Stimulated activated CD4-positive, alpha-beta T cell treated with anti-CD3 and anti-CD28 coated beads, Interleukin-4, amount 100 ng/mL, for 48 hours (primary cell): ENCODE measurements at places on chromosomes 16 and 17.

GRCh38 chr17:66508896-66509844, 206.8 kb downstream of the PRKCA start:
- peak; percentile 52 for DNase-seq

DNA sequence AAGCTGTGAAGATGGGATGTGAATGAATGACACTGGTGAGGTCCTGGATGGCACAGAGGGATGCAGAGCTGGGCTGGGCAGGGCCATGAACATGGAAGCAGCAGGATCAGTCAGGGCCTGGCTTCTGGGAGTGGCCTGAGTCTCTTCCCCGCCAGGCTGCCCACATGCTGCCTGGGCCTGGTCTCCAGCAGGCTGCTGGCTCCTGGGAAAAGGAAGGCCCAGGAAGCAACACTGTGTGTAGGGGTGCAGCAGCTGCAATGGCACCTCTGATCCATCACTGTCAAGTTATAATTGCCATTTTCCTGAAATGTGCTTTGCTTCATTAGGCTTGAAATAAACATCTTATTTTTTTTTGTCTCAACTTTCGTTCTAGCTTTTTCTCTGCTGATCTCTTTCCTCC, 260.2 kb upstream of the N4BP1 start:
- no peak for DNase-seq

GRCh38 chr16:4399001-4399730, 17.2 kb downstream of the CORO7 start:
- DNase-seq: no peak

- DNase-seq: no peak
These were observed 34.3 kb downstream of the LIMD2 start for GRCh38 chr17:63665527-63666214.

- DNase-seq: no peak
These were observed 802 bp downstream of the SETD6 start for GRCh38 chr16:58515871-58516767.

DNA sequence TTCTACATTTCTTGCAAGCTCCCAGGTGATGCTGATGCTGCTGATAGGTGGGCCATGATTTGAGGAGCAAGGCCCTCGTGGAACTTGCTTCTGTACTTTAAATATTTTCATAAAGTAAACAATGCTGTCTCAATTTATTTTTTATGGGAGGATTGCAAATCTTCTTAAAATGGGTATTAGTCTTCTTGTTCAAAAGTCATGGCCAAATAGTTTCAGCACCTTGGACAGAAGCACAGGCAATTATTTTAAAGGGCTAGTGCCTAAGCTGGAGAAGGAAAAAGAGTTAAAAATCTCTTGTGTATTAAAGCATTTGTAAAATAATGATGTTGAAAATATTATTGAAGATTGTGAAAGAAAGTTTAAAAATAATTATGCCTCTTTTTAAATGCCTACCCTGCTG, 50.5 kb downstream of the GPR139 start:
- DNase-seq: no peak

DNA sequence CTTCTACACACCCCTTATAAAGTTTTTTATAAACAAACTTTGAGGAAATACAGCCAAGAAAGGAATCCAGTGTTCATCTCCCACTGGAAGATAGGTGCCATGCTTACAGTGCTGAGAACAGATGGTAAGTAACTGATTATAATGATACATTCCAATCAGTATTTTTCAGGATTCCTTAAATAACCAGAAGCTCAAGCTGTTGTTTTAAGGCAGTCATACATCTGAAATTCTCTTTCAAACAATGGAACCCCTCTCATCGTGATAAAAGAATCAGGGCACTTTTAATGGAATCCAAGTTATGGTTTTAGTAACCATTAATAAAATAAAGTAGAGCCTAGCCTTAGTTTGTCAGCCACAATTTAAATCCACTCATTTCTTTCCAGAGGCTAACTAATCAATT, 56.1 kb upstream of the STAC2 start:
- DNase-seq: no peak

DNA sequence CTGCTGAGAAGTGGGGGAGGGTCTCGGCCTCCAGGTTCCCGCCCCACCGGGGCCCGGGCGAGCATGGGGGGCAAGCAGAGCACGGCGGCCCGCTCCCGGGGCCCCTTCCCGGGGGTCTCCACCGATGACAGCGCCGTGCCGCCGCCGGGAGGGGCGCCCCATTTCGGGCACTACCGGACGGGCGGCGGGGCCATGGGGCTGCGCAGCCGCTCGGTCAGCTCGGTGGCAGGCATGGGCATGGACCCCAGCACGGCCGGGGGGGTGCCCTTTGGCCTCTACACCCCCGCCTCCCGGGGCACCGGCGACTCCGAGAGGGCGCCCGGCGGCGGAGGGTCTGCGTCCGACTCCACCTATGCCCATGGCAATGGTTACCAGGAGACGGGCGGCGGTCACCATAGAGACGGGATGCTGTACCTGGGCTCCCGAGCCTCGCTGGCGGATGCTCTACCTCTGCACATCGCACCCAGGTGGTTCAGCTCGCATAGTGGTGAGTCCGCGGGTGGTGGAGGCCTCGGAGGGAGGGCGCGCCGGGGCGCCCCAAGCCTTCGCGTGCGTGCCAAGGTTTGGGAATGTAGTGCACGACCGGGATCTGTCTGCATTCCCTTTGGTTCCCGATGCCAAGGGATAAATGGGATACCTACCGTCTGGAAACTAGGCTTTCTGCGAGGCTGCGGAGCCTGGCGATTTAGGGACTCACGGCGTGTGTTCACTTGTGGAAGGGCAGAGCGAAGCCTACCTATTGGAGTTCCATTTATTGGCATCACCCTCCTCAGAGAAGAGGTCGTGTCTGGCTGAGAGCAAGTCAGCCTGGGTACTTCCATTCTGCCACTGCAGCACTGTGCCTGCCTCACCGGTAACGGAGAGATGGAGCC, 1.0 kb downstream of the ZNRF1 start:
- peak; percentile 38 for DNase-seq

- no peak for DNase-seq
These were observed 16.3 kb downstream of the FOXJ1 start for GRCh38 chr17:76124582-76125390.

DNA sequence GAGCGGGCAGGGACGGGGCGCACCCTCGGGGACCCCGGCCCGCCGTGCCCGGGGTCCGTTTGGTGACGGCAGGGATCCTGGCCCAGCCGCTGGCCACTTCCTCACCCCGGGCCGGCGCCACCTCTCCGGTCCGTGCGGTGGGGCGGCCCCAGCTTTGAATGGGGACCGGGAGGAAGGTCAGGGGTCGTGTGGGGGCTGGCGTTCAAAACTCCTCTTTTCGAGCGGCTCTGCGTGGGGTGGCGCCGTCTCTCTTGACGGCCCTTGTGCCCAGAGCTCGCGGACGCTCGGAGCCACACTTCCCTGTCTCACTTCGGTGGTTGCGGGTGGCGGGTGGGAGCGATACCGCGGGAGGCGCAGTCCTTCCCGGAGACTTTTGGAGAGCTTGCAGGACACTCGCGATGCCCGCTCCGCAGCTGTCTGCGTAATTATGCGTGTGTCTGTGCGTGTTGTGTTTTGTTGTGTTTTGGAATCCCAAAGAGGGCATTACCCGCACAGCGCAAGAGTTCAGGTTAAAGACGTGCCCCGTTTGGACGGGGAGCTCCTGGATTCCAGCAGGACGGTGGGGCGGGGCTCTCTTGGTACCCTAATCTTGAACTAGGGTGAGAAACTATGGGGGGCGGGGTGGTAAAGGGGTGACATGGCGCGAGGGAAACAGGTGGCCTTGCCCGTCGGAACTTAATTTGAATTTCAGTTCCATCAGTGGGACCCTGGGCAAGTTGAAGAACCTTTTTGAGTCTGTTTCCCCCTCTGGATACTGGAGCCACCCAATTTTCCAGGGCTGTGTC, 637 bp downstream of the PLCG2 start:
- peak; percentile 6 for DNase-seq

DNA sequence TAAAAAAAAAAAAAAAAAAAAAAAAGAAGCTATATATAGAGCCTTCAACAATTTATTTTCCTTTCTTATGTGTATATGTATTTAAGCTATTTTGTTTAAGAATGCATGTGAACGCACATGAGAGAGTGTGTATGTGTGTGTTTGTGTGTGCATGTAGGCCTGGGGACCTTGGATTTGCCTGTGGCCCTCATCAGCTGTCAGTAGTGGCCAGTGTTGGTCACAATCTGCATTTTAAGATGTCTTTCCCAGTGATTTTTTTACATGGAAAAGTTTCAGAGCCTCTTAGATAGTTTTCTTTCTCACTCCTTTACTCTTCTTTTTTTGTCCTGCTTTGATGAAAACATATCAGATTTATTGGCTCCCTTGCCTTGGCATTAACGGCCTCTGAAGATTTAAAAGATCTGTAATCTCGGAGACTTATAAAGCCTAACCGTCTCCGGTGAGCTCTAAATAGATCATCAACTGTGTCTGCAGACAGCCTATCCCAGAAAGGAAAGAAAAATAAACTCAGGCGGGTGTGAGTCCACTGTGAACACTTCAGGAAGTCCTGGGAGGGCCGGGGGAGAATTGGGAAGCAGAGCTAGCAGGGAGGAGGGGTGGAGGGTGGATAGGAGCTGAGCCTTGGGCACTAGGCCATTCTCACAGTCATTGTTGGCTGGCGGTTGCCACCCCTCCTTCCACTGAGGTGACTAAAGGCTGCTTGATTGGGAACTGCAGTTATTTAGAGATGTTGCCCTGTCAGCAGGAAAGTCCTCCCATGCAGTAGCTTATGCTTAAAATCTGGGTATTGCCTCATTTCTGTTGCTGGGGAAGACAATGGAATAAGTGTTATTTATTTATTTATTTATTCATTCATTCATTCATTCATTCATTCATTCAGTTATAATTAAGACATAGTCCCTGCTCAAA, 86.8 kb downstream of the WWP2 start:
- DNase-seq: no peak

- no peak for DNase-seq
These were observed 56.2 kb upstream of the ELAC2 start for GRCh38 chr17:13074026-13074425.

GRCh38 chr16:2927010-2927646, 15.4 kb downstream of the FLYWCH1 start:
- peak; percentile 84 for DNase-seq

DNA sequence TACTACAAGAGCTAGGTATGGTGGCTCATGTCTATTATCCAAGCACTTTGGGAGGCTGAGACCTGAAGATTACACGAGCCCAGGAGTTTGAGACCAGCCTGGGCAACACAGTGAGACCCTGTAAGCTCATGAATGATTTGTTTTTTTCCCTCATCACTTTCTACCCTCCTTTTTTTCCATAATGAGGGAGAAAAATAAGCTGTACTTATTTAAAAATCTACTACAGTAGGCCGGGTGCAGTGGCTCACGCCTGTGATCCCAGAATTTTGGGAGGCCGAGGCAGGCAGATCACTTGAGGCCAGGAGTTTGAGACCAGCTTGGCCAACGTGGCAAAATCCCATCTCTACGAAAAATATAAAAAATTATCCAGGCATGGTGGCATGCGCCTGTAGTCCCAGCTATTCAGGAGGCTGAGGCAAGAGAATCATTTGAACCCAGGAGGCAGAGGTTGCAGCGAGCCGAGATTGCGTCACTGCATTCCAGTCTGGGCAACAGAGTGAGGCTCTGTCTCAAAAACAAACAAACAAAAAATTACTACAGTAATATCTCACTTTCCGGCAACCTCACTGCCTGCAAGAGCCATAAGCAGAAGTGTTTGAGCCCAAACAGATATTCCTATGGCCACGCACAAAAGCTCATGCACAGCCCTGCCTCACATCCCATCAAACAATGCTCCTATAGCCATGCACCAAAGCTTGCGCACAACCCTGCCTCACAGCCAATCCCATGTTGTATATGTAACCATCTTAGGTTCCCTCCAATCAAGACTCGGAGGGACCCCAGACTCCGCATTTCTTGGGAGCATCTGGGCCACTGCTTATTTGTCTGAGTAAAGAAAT, 37.4 kb downstream of the TK2 start:
- no peak for DNase-seq

- DNase-seq: no peak
These were observed 31.8 kb downstream of the NDEL1 start for GRCh38 chr17:8467527-8467926.

GRCh38 chr17:46793541-46793940, 25.0 kb downstream of the WNT3 start:
- DNase-seq: no peak

- no peak for DNase-seq
These were observed 1.3 kb downstream of the NAGS start for GRCh38 chr17:44005527-44006271.

DNA sequence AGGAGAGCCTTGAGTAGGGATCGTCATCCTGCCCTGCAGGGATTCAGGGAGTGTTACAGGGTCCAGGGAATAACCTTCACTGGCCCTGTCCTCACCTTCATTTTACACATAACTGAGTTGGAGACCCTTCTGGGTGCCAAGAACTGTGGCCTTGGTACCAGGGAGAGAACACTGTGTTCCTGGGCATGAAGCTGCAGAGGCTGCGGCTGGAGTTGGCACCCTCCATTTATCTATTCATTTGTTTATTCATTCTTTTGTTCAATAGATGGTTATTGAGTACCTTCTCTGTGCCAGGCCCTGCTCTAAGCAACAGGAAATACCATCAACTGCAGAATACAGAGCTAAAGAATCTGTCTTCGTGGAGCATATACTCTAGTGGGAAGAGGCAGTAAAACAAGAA, 6.7 kb downstream of the ABCC3 start:
- DNase-seq: no peak

- DNase-seq: no peak
These were observed 14.4 kb downstream of the SDR42E1 start for GRCh38 chr16:81996664-81997509.

GRCh38 chr16:10957771-10958482, 13.6 kb downstream of the CLEC16A start:
- DNase-seq: peak; percentile 34

GRCh38 chr17:78259192-78259554, 27.7 kb downstream of the TMEM235 start:
- DNase-seq: no peak

DNA sequence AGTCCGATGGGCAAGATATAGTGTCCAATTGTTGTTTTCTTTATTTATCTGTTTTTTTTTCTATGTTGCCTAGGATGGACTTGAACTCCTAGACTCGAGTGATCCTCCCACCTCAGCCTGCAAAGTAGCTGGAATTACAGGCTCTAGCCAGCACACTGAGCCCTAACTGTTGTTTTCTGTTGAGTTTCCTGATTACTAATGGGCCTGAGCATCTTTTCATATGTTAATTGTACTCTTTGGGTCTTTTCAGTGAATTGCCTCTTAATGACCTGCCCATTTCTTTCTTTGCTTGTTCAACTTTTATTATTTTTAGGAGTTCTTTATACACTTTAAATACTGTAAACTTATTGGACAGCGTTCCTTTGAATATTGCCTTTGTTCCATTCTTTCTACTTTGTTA, 213.0 kb downstream of the HS3ST3B1 start:
- no peak for DNase-seq

DNA sequence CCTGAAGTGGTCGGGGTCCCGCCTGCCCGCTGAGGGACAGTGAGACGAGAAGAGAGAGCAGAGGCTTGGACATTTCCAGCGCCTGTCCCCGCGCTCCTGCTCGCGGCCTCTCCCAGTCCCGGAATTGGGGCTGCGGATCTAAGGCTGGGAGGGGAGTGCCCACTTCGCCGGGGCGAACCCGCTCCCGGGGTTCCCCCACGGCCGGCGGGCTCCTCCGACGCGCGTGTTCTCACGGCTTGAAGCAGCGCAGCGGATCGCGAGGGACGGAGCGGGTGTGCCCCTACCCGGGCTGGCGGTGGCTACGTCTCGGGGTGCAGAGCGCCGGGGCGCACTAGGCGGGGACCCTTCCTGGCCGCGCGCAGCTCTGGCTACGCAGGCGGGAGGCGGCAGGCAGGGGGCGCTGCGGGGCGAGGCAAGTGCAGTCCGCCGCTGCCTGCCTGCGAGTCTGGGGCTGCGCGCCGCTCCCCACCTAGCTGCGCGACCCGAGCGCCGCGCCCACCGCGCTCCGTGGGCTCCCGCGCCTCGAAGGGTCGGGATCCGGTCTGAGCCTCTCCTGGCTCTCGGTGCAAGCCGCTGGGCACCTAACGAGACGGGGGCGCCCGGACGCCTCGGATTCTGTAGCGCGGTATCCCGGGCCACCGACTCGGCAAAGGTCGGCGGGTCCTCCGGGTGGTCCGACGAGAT, 1.2 kb downstream of the NGFR start:
- peak; percentile 91 for DNase-seq
